ENCODE measurements at places on chromosomes 3 and 15. TPM values are rescaled to one million over a fixed set of nuclear protein-coding genes. Genes with fewer than 3 reads are reported as not detected.

SLC12A6 gene
- total RNA-seq: 25.7 TPM

C3orf49 gene
- total RNA-seq: not detected

RLBP1 gene
- total RNA-seq: not detected

GOLGA8T gene
- total RNA-seq: 0.47 TPM

IL5RA gene
- total RNA-seq: not detected

CDAN1 gene
- 6.2 TPM for total RNA-seq

CD86 gene
- 3.6 TPM for total RNA-seq

NOX5 gene
- not detected for total RNA-seq

CCR5 gene
- total RNA-seq: 0.22 TPM

GPR176 gene
- total RNA-seq: 1.6 TPM
